Activated CD8-positive, alpha-beta T cell treated with anti-CD3 and anti-CD28 coated beads, Interleukin-2, amount 10 ng/mL, durations not matched to agents 7 days and 5 days (primary cell): ENCODE measurements at places on chromosomes 13 and 19. TPM values are rescaled to one million over a fixed set of nuclear protein-coding genes. Genes with fewer than 3 reads are reported as not detected.

TUBB4A gene
- total RNA-seq, result 6.6 TPM

DNA sequence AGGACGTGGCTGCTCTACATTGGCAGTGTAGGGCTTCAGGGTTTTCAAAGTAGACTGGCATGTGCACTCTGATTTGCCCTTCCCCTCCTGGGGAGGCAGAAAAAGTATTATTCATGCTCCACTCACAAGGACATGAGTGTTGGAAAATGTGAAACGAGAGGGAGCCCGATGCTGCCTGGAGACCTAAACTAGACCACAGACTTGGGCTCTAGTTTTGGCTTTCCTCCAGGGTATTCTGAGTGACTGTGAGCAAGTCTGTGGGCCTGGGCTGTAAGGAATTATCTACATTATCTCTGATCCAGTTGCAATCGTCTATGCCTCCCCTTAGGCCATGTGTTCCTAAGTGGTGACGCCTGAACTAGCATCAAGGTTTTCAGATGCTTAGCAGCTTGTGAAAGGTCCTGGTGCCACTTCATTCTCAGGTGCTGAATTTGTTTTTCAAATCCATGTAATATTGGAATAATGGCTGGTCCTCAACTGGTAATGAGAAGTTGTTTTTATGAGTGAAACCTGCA, 55.0 kb downstream of the MRPL57 start:
- peak; percentile 9 for DNase-seq

DNA sequence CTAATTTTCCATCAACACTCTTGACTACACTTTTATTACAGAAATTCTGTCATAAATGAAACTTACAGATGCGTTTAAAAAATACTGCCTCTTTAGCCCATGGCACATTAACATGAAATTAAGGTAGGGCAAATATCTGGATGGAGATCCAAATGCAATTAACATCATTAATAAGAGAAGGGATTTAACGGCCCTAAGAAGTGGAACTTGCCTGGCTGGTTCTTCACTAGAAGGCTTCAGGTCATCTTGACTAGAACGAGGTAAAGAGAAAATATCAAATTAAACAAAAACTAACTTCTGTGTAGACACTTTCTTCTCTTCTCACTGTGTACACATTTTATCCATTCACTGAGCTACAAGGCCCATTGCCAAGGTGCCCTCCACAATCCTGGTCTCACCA, 1093.4 kb downstream of the EFNB2 start:
- no peak for DNase-seq

DNA sequence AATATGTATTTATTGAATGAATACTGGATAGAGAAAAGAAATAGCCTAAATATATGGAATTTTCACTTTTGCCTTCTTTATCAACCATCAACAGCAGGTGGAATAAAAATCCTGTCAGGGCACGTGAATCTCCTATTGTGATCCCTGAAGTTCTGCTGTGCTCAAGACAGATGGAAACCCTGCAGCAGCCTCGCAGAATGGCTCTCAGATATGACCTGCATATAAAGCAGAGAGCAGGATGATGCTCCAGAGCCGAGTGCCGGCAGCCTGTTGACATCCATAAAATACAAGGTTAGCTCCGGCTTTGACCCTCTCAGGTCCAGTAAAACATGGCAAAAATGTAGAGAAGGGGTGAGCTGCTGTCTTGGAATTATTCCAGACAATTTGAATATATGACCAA, 659.3 kb downstream of the DIAPH3 start:
- no peak for DNase-seq

ATXN8OS gene
- total RNA-seq, result not detected

DNA sequence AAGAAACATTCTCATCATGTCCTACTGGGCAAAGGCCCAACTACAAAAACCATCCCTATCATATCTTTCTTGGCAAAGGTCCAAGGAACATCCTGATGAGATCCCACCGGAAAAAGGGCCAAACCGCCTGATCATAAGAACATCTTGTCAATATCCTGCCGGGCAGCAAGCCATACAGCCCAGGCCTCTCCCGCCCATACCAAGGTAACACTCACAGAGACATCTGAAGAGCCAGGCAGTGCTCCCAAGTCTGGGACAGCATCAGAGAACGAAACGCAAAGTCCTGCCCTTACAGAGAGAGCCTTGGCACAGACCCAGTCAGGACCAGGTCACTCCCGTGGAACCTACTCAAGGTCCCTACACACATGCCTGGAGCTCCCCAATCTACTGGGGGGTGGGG, 18.5 kb upstream of the ZNF331 start:
- DNase-seq, result no peak

- peak; percentile 37 for DNase-seq
Measured at GRCh38 chr13:89066868-89067466, 1395.8 kb downstream of the SLITRK5 start.

SCAF1 gene
- 61.0 TPM for total RNA-seq

FXYD3 gene
- not detected for total RNA-seq

MATK gene
- 39.9 TPM for total RNA-seq
